ENCODE measurements at places on chromosomes 4 and X. TPM values are rescaled to one million over a fixed set of nuclear protein-coding genes. Genes with fewer than 3 reads are reported as not detected.

DNA sequence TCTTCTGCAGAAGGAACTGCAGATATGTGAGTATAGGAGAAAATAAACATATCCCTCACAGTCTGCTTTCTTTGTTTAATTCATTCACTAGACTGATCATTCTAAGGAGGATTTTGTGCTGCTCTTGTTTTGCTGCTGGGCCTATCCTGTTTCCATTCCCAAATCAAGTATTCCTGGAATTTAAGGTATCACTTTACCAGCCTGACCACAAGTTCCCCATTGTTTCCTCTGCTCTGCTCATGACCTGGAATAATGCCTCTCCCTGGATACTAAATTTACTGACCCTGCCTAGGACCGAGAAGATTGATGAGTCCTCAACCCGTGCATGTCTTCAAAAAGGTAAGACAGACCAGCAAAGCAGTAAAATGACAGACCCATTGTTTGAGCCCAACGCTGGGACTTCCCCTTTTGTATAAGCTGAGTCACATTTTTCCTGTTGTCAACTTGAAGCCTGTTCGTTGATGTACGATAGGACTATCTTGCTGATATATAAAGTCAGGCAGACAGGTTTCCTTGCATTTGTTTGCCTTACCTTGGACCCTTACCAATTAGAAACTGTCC lies 85.5 kb upstream of the TET2 start:
- DNase-seq, result no peak

DNA sequence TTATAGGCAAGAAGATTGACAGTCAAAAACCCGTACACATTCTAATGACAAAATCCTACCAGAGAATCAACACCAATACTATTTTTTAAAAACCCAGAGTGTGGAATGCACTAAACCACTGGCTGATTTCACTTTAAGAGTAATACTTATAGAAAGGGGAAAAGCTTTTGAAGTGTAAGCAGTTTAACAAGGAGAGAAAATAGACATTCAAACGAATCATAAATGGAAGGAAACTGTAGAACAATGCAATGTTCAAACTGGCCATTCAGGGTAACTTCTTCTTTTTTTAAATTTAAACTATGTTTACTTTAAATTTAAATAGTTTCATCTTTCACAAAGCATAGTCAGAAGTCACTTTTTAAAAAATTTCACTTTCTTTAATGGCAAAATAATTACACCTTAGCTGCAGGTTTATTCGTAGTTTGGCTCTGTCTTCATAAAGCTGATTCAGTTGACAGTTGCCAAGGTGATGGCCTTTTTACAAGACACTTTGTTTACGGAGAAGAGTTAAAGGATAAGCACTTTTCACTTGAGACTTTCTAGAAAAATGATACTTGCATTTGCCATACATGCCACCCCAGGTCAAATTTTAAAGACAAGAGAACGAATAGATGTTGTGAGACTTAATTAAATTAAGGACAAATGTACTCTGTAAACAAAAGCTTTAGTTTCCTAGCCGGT lies 82.4 kb upstream of the KLF3 start:
- DNase-seq, result no peak

DNA sequence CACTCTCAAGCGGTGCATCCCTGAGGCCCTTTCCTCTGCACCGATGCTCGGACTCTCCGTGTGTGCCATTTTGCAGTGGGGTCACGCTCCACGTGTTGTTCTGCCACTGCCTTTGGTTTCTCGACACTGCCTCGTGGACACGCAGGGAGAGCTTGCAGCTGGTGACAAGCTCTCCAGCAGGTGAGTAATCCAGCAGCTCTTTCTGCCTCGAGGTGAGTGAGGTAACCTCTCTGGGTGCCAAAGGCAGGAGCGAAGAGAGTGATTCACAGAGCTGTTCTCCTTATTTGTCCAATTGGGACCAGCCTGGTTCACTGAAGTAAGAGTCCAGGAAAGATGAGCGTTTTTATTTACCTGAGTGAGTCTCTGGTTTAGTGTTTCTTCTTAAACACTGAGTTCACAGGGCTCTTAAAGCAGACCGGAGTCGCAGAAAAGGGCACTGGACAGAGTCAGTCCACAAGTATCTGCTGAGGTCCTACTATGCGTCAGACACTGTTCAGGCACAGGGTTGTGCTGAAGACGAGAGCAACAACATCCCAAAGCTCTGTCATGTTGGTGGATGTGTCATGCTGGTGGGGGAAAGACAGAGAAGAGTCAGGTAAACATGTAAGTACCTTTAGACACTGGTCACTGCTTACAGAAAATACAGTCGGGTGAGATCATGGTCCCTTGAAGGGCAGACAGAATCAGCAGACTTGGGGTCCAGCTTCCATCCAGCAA lies 61.8 kb downstream of the FHDC1 start:
- no peak for DNase-seq

SFRP2 gene
- 23.0 TPM for total RNA-seq

GRCh38 chrX:150880808-150881165 lies 17.7 kb downstream of the CD99L2 start:
- no peak for DNase-seq

DNA sequence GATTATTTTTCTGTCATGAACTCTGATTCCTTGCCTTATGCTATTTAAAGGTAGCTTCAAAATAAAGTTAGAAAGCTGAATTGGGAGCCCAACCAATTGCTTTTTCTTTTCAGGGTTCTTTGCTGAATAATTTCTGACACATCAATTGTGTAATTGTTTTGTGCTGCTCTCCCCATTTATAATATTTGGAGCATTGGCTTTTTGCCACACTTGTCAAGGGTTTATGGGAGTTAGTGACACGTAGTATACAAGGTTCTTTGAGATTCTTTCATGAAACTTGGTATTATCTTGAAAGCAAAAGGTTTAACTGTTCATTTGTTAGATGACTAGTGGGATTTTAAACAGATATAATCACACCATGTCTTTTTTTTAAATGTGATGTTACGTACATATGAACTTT lies 80.9 kb downstream of the POLA1 start:
- DNase-seq, result no peak

DNA sequence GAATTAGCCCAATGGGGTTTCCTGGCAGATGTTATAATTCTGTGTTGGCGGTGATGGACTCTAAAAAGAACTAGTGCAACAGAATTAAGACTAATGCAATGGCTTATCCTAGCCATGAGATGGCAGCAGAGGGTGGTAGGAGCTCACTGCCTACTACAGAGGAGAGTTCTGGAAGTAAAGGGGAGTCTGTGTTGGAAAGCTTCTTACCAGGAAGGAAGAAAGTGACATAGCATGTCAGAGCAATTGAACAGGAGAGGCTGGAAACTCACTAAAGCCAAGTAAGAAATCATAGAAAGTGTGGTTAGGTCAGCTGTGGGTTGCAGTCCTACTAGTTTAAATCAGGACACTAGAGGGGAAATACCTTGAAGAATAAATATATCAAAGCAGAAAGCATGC lies 6.3 kb upstream of the TRPC5OS start:
- no peak for DNase-seq

DNA sequence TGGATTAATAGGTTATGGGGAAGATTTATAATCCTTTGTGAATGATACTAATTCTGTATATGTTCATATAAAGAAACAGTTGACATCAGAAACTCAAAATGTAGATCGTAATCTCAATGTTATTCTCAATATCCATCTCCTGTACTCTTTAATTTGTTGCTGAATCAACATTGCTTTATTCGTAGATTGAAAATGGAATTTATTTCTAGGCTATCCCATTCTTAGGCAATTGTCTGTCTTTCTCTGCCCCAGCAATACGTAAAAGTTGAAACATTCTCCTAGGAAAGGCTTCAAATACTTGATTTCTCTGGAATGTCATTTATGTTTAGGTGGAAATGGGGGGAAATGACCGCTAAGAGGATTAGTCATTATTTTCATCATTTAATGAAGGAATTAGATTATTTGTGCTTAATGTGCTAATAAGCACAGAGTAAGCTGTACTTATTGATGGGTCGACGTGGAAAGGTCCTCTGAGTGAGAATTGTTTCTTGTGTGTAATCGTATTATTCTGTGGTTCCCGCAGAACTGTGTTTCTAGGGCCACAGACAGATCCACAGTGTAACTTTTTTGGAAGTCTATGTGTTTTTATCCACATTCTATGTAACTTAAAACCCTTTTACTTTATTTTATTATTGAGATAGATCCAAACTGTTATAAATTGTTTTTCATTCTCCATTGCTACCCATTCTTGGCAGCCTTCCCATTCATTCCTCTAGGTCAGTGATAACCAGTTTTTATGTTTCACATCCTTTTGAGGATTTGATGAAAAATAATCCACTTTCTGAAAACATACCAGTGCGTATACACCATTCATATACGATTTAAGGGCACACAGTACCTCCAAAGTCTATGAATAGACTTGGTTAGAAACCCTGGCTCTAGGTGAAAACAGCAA lies 262.9 kb downstream of the ARHGAP10 start:
- DNase-seq, result no peak

- no peak for DNase-seq
These were observed 12.1 kb downstream of the NIPAL1 start for GRCh38 chr4:48028696-48029095.

GRCh38 chr4:177696438-177696966 lies 254.3 kb upstream of the AGA start:
- no peak for DNase-seq

- DNase-seq, result no peak
These were observed 69.9 kb downstream of the MFAP3L start for GRCh38 chr4:169956091-169956843.

GRCh38 chrX:149510386-149510785 lies 5.3 kb upstream of the IDS start:
- no peak for DNase-seq
